Activated CD8-positive, alpha-beta memory T cell treated with anti-CD3 and anti-CD28 coated beads, Interleukin-2, amount 50 U/mL, for 4 hours (primary cell): ENCODE measurements at places on chromosomes 2 and 18.

- DNase-seq = no peak
Observed at GRCh38 chr2:202104286-202104870, 31.3 kb downstream of the KIAA2012 start.

DNA sequence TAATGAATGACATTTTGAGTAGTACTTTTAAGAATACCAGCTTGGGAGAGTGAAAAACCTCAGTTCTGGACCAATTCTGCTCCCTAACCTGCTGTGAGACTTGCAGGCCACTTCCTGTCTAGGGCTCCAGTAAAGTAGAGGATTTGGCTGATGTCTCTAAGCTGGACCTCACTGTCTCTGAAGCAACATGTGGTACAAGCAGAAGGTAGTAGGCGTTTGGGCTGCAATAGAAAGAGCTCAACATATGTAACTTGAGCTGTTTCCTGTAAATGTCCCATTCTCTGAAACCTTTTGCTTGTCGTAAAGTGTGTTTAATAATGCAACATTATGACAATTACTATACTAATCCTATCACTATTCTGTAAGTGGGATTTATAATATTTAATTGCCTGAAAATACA is 213.1 kb downstream of the MYO3B start:
- DNase-seq = no peak

- DNase-seq = no peak
Observed at GRCh38 chr2:3023531-3023930, 354.1 kb downstream of the EIPR1 start.

DNA sequence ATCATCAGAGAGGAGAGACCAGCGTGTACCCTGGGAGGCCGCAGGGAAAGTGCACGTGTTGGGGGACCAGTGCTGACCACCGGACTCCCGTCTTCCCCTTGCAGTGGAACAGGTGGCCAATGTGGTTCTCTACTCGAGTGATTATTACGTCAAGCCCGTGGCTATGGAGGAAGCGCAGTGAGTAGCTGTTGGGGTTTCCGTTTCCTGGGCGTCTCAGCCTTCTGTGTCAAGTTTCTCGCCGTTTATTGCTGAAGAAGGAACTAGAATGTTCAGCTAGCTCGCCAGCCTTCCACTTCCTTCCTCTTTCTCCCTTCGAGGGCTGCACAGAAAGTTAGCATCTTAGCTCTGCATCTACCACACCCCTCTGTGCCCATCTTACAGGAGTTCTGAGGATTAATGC is 22.8 kb upstream of the DGKD start:
- DNase-seq = peak; percentile 66

- DNase-seq = no peak
Observed at GRCh38 chr2:238901461-238902057, 53.7 kb downstream of the TWIST2 start.

DNA sequence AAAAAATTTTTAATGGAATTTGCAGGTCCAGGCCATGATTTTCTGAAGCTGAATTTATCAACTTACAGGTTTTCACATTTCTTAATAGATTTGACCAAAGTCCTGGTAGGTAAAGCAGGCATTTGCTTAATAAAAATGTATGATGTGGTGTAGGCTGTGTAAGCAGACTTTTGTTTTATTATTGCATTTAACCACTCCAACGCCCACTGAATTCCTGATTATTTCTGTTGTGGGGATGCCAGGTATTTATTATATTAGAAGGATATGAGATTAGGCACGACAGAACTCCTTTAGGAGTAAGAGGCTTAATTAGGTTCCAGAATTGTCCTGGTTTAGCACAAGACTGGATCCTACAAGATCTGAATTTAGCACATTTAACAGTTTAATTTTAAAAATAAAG is 111.1 kb downstream of the ADCYAP1 start:
- DNase-seq = no peak

GRCh38 chr18:63551769-63552168 is 9.6 kb downstream of the SERPINB12 start:
- DNase-seq = no peak

GRCh38 chr2:83747141-83747540 is 711.9 kb downstream of the SUCLG1 start:
- DNase-seq = no peak

DNA sequence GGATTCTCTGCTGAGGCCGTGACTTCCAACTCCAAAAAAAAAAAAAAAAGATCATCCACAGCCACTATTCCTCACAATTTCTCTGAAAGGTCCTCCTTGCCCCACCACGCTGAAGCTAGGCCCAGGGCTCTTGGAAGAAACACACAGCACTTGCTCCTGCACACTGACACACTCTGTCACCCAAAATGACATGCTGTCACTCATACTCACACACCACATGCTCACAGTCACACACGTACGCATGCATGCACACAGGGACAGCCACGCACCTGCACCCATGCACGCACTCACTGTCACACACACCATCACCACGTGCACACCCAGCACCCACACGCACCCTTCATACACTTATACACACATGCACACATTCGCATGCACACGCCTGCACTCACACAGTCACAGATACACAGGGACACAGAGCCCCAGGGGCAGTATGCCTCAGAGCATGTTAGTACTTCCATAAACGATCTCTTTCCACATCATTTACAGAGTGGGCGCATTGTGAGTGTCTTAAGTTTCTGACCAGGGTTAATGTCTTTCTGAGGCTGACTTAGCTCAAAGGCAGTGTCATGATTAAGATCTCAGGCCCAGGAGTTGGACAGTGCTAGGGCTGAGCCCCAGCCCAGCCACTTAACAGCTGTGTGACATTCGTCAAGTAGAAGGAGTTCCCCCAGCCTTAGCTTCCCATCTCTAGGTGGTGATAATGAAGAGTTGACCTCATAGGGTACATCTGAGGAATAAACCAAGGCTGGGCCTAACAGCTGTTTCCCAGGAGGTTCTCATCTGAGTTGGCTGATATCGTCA is 93.4 kb downstream of the GLI2 start:
- no peak for DNase-seq

DNA sequence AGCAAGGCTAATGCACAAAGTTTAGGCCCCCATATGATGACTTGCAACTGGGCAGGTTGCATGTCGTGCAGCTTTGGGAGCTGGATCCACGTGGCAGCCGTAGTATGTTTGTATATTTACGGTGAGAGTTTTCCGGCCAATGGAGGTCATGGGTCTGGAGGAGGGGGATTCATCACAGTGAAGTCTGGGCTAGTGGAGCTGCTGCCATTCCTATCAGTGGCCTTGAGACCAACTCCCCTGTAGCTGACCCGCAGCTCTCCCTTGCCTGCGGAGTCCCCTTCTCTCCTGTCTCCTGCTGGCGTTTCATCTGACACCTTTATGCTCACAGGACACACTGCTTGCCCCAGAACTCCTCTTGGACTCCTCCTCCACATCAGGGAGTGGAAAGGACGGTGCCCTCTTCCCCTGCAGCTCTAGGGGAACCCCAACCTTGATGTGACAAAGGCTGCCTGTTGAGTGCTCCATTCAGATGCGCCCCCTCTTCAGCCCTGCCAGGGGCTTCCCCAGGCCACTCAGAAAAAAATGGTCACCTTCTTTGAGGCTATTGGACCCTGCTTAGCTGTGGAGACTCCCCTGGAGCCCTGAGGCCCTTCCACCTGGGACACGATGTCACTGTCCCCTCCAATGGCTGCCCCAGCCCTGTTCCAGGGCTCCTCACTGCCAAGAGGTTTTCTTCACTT is 121.7 kb downstream of the PXDN start:
- no peak for DNase-seq

GRCh38 chr2:27079233-27080139 is 1.1 kb downstream of the EMILIN1 start:
- no peak for DNase-seq

DNA sequence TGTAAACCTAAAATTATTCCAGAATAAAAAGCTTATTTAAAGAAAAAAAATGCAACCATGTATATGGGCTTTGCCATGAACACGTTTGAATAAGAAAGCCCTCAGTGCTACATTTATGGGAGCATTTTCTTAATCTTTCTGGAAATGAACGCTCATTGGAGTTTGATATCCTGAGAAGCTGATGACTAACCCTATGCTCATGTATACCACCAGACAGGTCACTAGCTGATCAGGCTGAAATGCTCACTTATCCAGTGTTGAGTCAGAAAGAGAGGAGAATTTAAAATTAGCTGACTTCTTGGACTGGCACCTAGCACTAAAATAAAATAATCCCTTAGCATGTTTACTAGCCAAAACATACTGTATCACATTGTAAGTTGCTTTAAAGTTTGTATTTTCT is 254.9 kb upstream of the SIX3 start:
- DNase-seq = no peak

- DNase-seq = no peak
Observed at GRCh38 chr18:78883501-78883900, 96.1 kb upstream of the SALL3 start.

- DNase-seq = no peak
Observed at GRCh38 chr2:201233812-201234662, 26.3 kb upstream of the CASP8 start.

DNA sequence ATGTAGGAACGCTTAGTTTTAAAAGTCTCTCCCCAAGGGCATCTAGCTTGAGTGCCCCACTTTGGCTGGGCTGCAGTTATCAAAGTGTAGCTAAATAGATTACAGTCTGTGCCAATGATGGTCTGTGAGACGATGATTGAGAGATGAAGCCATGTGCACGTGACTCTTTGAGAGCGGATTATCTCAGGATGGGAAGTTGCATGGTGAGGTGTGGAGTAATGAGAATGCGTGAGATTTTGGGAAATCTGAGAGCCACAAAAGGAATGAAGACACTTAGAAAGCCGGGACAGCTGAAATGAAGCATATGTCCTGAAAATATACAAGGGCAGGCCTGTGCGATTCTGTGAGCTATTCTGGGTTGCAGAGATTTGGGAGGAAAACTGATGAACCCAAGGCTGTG is 370.0 kb downstream of the TGIF1 start:
- DNase-seq = no peak

- DNase-seq = no peak
Observed at GRCh38 chr2:165778653-165779451, 15.2 kb downstream of the GALNT3 start.

GRCh38 chr2:174688079-174688478 is 76.2 kb downstream of the CHRNA1 start:
- no peak for DNase-seq

DNA sequence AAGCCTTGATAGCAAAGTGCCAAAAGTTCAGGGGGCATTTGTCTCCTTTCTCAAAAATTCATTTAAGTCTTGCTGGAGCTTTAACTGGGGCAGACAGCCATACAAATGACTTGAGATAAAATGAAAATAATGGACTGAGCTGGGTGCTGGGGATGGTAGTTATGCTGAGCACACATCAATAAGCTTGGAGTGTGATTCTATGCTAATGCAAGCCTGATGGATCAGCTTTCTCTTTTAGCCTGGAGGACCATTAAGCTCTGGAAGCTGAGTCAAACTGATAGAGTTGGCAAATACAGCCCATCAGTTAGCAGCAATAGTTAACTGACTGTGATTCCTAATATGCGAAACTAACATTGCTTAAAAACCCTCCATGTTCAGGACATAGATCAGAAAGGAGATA is 98.0 kb downstream of the CAMKMT start:
- DNase-seq = no peak

DNA sequence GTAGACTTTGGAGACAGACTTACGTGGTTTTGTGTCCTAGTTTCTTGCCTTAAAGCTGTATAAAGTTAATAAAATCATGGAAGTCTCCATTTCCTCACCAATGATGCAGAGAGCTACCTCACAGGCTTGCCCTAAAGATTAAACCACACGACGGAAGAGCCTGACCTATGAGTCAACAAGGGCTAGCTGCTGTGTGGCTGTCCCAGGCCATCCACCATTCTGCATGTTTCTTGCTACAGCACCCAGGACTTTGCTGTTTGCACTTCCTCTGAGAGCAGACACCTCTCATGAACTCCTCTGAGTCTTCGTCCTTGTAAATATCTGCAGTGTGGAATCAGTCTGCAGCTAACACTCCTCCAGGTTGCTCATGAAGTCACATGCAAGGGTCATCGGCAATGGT is 160.0 kb upstream of the TRIB2 start:
- peak; percentile 21 for DNase-seq

DNA sequence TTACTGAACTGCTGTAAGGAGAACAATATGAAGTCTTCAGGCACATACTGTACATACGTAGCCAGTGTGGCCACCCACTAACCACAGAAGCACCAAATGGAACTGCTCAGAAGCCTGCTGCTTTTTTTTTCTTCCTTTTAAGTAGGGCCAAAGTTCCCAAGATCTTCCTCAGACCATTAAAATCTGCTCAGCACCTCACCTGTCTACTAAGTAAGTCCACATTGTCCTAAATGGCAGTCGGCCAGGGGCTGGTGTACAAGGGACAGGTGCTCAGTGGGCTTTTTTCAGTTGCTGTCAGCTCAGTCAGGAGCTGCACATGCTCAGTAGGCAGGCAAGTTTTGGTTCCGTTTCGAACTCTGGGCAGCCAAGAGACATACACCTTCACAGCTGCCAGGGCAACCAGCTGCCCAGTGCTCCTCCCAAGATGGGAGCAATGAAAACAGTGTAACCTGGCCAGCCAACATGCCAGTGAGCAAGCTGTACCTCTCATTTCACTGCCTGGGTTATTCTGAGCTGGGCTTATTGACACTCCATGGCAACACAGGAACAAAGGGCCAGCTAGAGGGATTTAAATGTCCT is 86.1 kb downstream of the ACVR1 start:
- DNase-seq = no peak

- no peak for DNase-seq
Observed at GRCh38 chr18:79616651-79617510, 62.7 kb upstream of the CTDP1 start.

- no peak for DNase-seq
Observed at GRCh38 chr18:11972371-11973174, 8.7 kb upstream of the IMPA2 start.

- DNase-seq = no peak
Observed at GRCh38 chr2:53104263-53104662, 663.3 kb upstream of the CHAC2 start.

DNA sequence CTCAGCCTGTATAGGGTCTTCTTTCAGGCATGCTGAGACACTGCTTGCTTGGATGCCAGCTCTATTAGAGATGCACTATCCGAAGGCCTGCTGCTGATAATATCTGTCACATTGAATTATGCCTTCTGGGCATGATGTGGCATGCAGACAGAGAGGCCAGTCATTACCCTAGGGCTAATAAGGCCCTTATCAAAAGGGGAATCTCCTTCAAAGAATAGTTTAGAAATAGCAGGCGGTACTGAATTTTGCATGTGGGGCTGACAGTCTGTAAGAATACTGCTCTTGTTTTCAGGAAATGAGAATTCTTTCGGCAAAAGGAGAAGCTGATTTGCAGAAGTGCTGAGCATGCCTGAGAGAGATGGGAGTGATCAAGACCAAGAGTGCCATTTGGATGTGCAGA is 13.1 kb upstream of the LHCGR start:
- DNase-seq = no peak

DNA sequence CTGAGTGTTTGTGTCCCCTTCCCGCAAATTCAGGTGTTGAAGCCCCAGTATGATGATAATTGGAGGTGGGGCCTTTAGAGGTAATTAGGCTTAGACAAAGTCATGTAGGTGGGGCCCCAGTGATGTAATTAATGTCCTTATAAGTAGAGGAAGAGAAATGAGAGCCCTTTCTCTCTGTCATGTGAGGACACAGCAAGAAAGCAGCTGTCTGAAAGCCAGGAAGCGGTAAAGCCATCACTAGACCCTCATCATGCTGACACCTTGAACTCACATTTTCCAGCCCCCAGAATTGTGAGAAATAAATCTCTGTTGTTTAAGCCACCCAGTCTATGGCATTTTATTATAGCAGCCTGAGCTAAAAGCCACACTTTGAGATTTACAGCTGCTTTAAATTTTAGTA is 1580.0 kb downstream of the LRP1B start:
- no peak for DNase-seq

- no peak for DNase-seq
Observed at GRCh38 chr2:207432453-207432852, 97.3 kb upstream of the CREB1 start.

GRCh38 chr2:27094353-27094984 is 7.9 kb downstream of the KHK start:
- no peak for DNase-seq

- DNase-seq = no peak
Observed at GRCh38 chr2:2707206-2707991, 376.3 kb upstream of the MYT1L start.
